ENCODE measurements at places on chromosomes 4 and X.

DNA sequence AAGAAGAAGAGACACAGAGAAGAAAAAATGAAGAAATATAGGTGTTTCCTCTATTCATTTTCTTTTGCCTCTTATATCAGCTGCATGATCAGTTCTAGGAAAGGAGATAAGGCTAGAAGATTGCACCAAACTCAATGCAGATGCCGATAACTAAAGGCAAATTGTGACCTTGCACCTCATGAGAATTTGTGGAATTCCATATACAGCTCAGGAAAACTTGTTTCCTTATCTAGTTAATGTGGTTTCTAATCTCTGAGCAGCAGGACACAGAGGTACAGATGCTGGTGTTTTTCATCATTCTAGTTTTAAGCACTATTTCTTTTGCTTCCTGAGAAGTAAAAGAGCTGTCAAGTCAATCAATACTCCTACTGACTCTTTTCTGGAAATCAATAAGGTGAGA is 104.6 kb upstream of the NWD2 start:
- peak; percentile 65 for DNase-seq

DNA sequence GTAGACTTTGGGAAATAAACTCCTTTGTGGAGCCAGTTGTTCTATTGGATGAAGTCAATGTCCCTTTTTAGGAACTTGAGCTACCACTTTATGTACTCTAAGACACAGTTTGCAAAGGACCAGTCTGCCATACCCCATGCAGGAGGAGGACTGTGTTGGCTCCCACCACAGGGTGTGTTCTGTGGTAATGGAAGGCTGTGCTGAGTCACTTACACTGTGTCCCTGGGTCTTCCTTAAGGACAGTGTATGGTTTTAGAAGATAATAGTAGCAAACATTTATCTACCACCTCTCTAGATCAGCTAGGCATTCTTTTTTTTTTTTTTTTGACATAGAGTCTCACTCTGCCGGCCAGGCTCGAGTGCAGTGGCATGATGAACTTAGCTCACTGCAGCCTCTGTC is 184.0 kb upstream of the PGRMC2 start:
- DNase-seq: no peak

GRCh38 chr4:2572866-2573265 is 36.4 kb downstream of the FAM193A start:
- DNase-seq: no peak

DNA sequence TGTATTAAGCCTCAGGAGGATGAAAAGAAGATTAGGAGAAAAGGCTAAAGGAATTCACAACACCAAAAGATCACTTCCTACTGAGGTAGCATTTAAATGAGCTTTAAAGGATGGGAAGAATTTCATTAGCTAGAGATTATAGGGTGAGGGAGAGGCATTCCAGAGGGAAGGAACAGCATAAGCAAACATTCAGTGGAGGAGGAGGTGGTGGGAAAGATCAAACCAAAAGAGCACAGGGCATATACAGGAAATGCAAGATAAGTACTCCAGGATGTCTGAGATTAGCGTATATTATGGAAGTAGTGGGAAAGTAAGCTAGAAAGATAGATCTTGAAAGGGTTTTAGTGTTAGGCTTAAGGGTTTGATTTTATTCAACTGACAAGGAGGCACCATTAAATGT is 84.8 kb downstream of the COL4A6 start:
- no peak for DNase-seq

GRCh38 chr4:57492251-57492878 is 382.2 kb upstream of the IGFBP7 start:
- no peak for DNase-seq

GRCh38 chr4:140047017-140047640 is 106.9 kb downstream of the MAML3 start:
- DNase-seq: no peak

DNA sequence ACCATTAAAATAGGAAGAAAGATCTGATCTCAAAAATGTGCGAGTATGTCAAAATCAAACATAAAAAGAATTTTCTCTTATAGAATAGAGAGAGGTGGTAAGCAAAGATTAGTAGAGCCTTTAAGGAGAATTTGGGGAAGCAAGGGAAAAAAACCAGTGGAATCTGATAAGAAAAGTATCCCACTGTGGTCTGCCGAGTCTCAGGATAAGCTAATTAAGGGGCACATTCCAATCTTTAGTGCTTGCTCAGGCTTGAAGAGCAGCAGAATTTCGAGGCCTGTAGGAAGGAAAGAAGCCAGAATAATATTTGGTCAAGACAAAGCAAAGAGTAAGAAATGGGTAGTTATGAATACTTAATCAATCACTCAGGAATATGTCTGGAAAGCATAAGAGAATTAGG is 13.0 kb downstream of the STATH start:
- no peak for DNase-seq

GRCh38 chr4:124713185-124713592 is 657 bp upstream of the ANKRD50 start:
- DNase-seq: peak; percentile 90

- DNase-seq: no peak
Observed at GRCh38 chr4:87025614-87026041, 90.8 kb downstream of the AFF1 start.

GRCh38 chr4:127416115-127416514 is 216.6 kb upstream of the INTU start:
- DNase-seq: no peak

DNA sequence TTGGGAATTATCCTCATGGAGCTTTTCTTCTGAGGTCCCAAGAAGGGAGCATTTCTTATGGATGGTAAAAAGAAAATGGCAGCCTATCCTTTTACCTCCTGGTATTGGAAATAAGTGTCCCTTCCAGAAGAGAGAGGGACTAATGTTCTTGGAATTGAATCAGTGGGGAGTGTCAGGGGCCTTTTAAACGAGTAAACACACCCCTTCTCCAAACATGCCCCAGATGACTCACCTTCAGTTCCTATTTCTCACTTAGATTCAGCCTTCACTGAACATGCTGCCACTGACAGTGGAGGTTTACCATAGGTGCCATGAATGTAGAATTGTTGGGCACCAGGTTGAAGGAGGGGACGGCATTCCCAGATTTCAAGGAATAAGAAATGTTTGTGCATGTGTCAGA is 19.0 kb downstream of the MAGEC2 start:
- no peak for DNase-seq

GRCh38 chrX:37371578-37371991 is 22.4 kb downstream of the PRRG1 start:
- no peak for DNase-seq

DNA sequence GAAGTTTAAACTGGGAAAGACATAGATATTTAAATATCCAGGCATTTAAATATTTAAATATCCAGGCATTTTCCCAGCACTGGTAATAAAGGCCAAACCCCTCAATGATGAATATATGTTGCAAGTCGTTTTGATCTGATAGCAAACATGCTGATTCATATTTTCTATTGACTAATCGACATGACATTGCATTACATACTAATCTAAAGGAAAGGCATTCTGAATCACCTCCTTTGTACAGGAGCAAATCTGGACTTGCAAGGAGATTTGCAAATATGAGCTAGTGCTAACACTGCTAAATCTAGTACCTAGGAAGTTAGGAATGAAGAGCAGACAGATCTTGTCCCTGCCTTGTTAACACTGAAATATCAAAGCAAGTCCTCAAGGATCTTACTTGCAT is 207.3 kb downstream of the SLC7A11 start:
- DNase-seq: no peak

- no peak for DNase-seq
Observed at GRCh38 chrX:45584717-45585116, 384.0 kb upstream of the DIPK2B start.

DNA sequence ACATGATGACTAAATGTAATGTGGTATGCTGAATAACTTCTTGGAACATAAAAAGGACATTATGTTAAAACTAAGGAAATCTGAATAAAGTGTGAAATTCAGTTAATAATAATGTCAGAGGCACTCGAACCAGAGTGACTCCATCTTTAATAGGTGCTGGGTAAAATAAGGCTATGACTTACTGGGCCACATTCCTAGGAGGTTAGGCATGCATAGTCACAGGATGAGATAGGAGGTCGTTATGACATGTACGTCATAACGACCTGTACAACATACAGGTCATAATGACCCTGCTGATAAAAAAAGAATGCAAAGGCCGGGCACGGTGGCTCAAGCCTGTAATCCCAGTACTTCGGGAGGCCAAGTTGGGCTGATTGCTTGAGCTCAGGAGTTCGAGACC is 28.9 kb upstream of the OPHN1 start:
- no peak for DNase-seq

- no peak for DNase-seq
Observed at GRCh38 chr4:1049591-1049905, 38.1 kb downstream of the FGFRL1 start.

DNA sequence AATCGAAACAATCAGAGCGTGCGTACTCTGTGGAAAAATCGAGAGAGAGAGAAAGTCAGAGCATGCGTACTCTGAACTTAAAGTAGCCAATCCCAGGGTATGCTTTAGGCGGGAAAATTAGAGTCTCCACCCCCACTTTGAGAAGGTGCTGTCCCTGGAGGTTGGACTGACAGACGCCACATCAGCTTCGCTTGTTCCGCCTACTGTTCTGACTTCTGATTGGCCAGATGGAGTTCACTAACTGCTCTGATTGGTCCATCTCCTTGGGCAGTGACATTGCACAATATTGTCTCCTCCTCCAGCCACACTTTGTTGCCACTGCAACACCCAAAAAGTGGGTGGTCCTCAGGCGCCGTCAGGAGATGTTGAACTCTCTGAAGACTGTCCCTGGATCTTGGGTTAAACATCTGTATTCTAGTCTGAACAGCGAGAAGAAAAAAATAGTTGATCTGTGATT is at the start of gene SSX5:
Gene SSX5, minus strand, starts transcription at position 51 of the 457 bp plus-strand sequence. CDS start 1,437 bp downstream, outside the sequence.
- DNase-seq: no peak

- DNase-seq: no peak
Observed at GRCh38 chr4:79904331-79904730, 168.7 kb downstream of the ANTXR2 start.

DNA sequence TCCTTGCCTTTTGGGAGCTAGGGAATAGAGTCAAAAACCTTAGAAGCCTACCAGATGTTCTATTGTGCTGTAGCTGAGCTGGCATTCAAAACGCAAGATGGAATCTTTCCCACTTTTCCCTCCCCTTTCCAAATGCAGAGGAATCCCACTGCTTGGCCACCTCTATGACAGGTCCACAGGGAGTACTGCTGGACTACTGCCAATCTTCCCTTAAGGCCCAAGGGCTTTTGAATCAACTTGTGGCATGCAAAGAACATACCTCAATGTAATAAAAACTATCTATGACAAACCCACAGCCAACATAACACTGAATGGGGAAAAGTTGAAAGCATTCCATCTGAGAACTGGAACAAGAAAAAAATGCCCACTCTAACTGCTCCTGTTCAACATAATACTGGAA is 139.2 kb upstream of the AGTR2 start:
- no peak for DNase-seq

GRCh38 chr4:169048868-169049414 is 38.9 kb upstream of the CBR4 start:
- no peak for DNase-seq

- no peak for DNase-seq
Observed at GRCh38 chrX:68114573-68115129, 318.6 kb downstream of the OPHN1 start.

- DNase-seq: no peak
Observed at GRCh38 chr4:48968814-48969213, 17.3 kb upstream of the CWH43 start.

- DNase-seq: no peak
Observed at GRCh38 chr4:153335665-153336064, 8.8 kb upstream of the MND1 start.

DNA sequence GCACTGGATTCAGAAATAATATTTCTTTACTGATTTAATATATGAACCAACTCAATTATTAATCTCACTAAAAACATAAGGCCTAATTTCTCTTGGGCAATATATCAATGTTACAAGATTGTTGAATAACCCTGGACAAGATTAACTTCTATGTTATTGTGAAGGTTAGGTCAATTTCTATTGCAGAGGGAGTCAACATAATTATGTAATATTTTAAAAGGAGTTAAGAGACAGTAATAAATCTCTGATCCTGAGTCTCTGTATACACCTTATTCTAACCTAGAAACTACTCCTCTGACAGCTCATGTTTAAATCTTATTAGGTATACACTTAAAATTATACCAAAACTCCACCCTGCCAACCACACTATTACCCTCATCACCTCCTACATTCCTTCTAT is 15.1 kb upstream of the GPRIN3 start:
- DNase-seq: no peak

DNA sequence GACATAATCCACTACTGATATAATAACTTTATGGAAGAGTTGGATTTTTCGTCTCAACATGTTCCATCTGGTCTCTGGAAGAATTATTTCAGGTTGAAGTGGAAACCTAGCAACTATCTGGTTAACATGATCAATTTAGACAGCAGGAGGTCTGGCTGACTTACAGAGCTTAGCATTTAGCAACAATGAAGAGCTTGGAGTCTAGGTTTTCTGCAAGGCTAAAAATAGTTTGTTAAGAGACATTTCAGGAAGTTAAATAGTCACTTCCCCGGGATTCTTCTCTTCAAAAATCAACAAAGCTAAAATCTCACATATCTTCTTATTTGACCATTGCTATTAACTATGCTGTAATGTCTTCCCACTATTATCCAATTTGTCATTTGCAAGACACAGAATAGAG is 418.6 kb upstream of the DIPK2B start:
- DNase-seq: no peak

GRCh38 chr4:55124322-55125076 is 896 bp downstream of the KDR start:
- DNase-seq: no peak

DNA sequence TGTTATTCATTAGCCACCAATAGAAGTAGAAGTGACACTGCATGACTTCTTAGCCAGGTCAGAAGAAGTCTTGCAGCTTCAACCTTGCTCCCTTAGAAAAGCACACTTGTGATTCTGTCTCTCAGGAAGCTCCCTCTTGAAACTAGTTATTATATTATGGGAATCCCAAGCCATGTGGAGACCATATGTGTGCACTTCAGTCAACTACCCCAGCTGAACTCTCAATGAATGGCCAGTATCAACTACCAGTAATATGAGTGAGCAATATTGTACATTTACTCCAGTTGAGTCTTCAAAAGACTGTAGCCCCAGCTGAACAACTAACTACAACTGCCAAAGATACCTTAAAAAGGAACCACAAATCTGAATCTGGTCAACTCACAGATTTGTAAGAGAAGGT is 77.1 kb upstream of the GABRA3 start:
- DNase-seq: no peak

- no peak for DNase-seq
Observed at GRCh38 chrX:802846-803245, 172.3 kb downstream of the SHOX start.

GRCh38 chr4:3436798-3437581 is 4.8 kb upstream of the HGFAC start:
- no peak for DNase-seq

Data from SK-N-DZ (cell line).